SK-MEL-5 (cell line): ENCODE measurements at places on chromosomes 2 and 18. TPM values are rescaled to one million over a fixed set of nuclear protein-coding genes. Genes with fewer than 3 reads are reported as not detected.

ARHGEF33 gene
- not detected in 2 replicates for total RNA-seq

RBM45 gene
- total RNA-seq, result 21.5 and 24.6 TPM in 2 replicates

SKOR2 gene
- not detected in 2 replicates for total RNA-seq

CAPN14 gene
- 0.24 and 0.42 TPM in 2 replicates for total RNA-seq

RIT2 gene
- not detected in 2 replicates for total RNA-seq

RBM44 gene
- 0.29 and 0.45 TPM in 2 replicates for total RNA-seq

SUPT7L gene
- 49.4 and 54.7 TPM in 2 replicates for total RNA-seq

GPR35 gene
- 0.05 TPM in 1 of 2 replicates, not detected in the other for total RNA-seq

SERPINB13 gene
- not detected in 2 replicates for total RNA-seq

SH3RF3 gene
- total RNA-seq, result 0.32 and 0.35 TPM in 2 replicates

HTR2B gene
- 0.13 and 1.2 TPM in 2 replicates for total RNA-seq

ANKRD30B gene
- total RNA-seq, result 7.1 and 7.3 TPM in 2 replicates

TNFAIP6 gene
- total RNA-seq, result 0.95 and 1.0 TPM in 2 replicates

MC5R gene
- not detected in 2 replicates for total RNA-seq

GPR155 gene
- total RNA-seq, result 2.3 and 3.0 TPM in 2 replicates

DLX2 gene
- total RNA-seq, result 0.48 and 0.85 TPM in 2 replicates

GPR55 gene
- total RNA-seq, result 0.13 TPM in 2 replicates

IL1R2 gene
- total RNA-seq, result 0.26 TPM in 1 of 2 replicates, not detected in the other

TRIM43 gene
- not detected in 2 replicates for total RNA-seq

CCDC74A gene
- 2.3 and 3.8 TPM in 2 replicates for total RNA-seq

REL gene
- total RNA-seq, result 7.3 and 7.8 TPM in 2 replicates

MAIP1 gene
- total RNA-seq, result 32.4 and 37.4 TPM in 2 replicates

SLC4A5 gene
- 0.29 and 0.63 TPM in 2 replicates for total RNA-seq

NAT8 gene
- total RNA-seq, result 2.4 and 2.8 TPM in 2 replicates

PLEKHA3 gene
- total RNA-seq, result 12.4 and 14.0 TPM in 2 replicates
